Activated CD4-positive, alpha-beta T cell treated with anti-CD3 and anti-CD28 coated beads, Interleukin-2, amount 50 U/mL, for 48 hours (primary cell): ENCODE measurements at places on chromosomes 3 and 15.

DNA sequence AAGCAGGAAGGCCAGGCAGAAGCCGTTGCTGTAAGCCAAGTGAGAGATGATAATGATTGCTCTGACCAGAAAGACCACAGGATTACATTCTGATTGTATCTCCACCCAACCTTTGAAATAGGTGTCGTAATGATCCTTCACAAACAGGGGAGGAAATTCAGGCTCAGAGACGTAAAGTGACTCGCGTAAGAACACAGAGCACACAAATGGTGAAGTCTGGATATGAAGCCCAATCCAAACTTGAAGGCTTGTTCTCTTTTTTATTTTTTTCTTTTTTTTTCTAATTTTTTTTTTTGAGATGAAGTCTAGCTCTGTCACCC, 25.3 kb upstream of the PIAS1 start:
- no peak for DNase-seq

GRCh38 chr3:171774521-171774920, 35.8 kb downstream of the PLD1 start:
- DNase-seq: no peak

GRCh38 chr15:70535071-70535954, 228.0 kb downstream of the UACA start:
- peak; percentile 59 for DNase-seq

DNA sequence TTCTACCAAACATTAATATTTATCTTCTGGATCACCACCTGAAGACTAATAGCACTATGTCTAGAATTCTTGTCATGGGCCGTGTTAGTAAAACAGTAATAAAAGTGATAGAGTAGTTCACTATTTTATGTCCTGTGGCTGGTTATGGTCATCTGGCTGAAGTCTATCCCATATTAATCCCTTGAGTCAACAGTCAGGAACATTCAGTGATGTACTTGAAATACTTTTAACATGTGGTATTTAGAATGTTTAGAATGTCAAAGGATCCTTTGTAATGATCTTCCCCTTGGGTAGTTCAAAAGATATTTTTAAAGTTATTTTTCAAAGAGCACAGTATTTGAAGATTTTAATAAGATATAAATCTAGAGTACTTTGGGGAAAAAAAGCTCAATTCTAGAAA, 117.0 kb downstream of the MBNL1 start:
- DNase-seq: no peak

DNA sequence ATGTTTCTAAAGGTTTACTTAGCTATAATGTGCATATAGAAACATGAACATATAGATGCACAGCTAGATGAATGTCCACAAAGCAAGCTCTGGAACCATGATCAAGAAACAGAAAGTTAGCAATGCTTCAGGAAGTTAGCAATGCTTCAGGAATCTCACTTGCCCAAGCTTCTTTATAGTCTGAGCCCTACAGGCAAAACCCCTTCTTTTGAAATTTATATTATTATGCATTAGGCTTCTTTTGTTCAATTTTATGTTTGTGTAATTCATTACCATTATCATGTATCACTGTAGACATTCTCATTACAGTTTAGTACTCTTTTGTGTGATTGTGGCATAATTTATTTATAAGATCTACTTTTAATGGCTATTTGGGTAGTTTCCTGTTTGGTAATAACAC, 286.4 kb upstream of the BCHE start:
- DNase-seq: no peak

- no peak for DNase-seq
Measured at GRCh38 chr15:76945494-76946093, 14.0 kb downstream of the RCN2 start.

- DNase-seq: peak; percentile 16
Measured at GRCh38 chr15:79644091-79644490, 212.0 kb downstream of the MINAR1 start.

- DNase-seq: no peak
Measured at GRCh38 chr3:189833996-189834395, 202.8 kb downstream of the TP63 start.

DNA sequence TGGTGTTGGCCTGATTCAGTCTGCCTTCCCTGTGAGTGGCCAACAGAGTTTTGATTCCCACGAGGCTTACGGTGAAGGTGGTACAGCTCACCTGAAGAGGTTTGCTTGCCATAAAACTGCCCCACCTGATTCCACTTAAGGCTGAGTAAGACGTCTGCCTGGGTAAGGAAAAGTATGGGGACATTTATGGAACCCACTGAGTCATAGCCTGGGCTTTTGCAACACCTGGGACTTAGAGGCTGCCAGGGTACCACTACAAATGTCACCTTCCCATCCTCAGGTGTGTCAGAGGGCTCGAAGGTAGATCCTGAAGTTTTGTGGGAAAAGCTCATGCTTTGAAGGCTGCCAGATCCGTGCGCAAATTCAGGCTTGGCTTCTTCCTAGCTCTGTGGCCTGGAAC, 56.9 kb upstream of the SLCO2A1 start:
- DNase-seq: no peak

- DNase-seq: no peak
Measured at GRCh38 chr15:77181305-77182074, 110.6 kb upstream of the TSPAN3 start.

- DNase-seq: no peak
Measured at GRCh38 chr3:175980486-175981090, 1121.5 kb downstream of the NAALADL2 start.

- DNase-seq: no peak
Measured at GRCh38 chr3:40516201-40516600, 8.6 kb upstream of the ZNF621 start.

GRCh38 chr3:18010001-18010400, 267.6 kb upstream of the TBC1D5 start:
- DNase-seq: no peak

- DNase-seq: no peak
Measured at GRCh38 chr3:171358181-171358880, 101.9 kb downstream of the TNIK start.

DNA sequence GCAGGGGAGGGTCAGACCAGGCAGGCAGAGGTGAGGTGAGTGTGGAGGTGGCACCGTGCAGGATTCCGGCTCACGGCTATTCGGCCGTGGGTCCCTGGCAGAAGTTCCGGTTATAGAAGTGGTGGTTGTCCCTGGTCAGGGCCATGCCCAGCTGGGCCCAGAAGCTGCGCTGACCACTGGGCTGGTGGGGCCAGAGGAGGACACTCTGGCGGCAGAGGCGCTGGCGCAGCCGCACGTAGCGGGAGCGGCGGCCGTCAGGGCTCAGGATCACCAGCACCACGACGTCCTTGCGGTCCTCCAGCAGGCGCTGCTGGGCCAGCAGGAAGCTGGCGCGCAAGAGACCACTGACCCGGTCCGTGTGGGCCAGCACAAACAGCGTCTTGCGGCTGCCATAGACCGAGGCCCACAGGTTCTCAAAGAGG, 4.3 kb downstream of the TLR9 start:
- no peak for DNase-seq

DNA sequence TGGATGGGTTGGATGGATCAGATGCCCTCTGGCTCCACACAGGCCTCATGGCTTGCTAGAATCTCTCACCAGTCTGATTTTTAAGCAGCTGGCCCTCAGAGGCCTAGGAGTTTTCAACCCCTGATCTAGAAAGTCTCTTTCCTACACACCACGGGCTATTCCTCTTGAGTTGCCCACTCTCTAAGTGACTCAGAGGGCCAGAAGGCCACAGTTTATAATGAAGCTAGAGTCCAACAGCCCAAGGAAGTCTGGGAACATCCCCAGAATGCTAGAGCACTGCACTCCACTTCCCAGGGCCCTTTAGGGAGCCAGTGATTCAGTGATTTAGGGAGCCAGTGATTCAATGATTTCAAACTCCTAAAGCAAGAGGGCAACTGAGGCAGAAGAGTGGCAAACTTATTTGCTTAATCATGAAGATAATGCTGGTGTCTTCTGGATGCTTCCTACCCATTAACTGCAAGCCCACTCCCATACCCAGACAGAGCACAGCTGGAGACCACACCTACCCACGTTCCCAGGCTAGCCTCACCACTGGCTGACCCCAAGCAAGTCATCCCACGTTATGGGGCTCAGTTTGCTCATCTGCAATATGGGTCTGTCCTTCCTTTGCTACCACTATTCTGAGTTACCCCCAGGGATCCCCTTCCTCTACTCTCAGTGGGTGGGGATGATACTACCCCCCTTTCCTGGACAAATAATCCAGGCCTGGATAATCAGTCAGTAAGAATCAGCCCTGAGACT, 36.7 kb downstream of the ABTB1 start:
- no peak for DNase-seq

DNA sequence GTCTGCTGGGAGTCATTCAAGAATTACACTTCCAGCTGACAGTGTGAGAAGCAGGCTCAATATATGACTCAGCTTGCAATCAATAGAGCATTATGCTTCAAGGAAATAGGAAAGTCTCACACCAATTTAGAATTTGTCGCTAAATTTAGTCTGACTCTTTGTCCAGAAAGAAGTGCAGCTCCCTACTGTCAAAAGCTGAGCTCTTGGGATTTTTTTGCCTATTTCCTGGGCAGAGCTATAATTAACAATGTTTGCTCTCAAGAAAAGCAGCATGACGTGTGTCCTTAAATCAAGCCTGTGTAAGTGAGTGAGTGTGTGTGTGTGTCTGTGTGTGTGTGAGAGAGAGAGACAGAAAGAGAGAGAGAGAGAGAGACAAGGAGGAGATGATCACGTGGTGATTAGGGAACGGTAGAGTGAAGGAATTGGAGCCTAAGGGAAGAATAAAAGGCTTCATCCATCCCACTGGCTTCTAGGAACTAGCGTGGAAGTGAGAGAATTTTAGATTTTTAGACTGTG, 16.4 kb upstream of the SLC35G2 start:
- DNase-seq: no peak

DNA sequence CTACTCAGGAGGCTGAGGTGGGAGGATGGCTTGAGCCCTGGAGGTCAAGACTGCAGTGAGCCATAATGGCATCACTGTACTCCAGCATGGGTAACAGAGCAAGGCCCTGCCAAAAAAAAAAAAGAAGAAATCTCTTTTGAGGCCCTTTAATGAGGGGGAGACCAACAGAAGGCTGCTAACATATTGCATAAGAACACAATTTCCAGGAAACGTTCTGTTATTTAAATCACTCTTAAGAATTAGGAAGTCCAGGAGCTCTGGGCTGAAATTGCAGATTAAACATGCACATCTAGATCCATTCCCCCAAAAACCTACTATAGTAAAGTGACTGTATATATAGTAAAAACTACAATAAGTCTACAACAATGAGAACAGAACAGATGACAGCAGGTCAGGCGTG, 16.1 kb upstream of the BLM start:
- DNase-seq: no peak

DNA sequence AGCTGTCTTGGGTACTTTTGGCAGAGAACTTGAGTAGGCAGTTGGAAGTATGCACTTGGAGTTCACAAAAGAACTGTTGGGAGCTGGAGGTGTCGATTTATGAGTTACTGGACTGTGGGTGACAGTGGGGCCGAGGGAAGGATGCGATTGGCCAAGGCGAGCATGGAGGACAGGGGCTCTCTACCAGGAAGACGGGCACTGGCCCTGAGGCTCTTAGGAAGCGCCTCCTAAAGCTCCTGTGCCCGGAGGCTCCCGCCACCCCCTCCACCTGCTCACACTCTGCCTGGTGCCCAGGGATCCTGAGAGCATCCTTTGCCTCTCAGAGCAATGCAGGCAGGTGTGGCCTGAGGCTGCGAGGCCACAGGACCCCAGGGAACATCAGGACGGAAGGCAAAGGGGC, 69.0 kb downstream of the CRTC3 start:
- DNase-seq: no peak

GRCh38 chr3:67109651-67110204, 111.6 kb downstream of the KBTBD8 start:
- no peak for DNase-seq

DNA sequence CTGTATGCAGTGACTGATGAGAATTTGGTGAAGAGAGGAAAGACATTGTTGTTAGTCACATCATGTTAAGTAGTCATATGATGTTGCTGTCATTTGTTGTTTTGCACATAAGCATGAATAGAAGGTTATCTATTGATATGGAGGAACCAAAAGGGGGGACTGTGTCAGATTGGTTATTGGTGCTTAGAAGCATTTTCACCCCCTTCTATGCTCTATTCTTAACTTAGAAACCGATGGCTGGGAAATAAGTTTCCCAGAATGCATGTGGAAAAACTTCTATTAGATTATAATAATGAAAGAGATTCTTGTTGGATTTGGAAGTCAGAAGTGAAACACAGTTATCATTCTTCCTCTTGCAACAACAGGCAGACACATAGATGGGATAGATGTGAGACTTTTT, 33.2 kb upstream of the CADM2 start:
- DNase-seq: no peak

GRCh38 chr3:56918111-56918568, 116.4 kb upstream of the ARHGEF3 start:
- peak; percentile 64 for DNase-seq

DNA sequence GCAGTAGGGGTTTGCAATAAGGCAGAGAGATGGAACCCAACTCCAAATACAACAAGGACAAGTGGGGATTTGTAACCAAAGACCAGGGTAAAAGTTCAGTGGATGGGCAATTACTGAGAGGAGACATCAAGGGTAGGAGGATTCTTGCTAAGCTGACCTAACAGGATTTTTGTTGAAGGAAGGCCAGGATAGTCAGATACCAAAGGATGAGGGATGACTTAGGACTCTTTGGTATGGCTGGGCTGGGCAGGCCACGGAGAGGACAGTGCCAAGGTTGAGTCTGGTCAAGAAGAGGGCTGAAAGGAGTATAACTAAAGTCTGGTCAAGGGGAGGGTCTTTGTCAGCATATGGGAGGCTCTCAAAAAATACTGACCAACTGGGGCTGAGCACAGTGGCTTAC, 85.3 kb upstream of the UBE2E2 start:
- no peak for DNase-seq

GRCh38 chr3:54079730-54080325, 42.5 kb upstream of the CACNA2D3 start:
- no peak for DNase-seq

GRCh38 chr3:197298945-197299854, 788 bp upstream of the DLG1 start:
- DNase-seq: peak; percentile 35

- no peak for DNase-seq
Measured at GRCh38 chr15:44710236-44711095, 657 bp downstream of the PATL2 start.

- no peak for DNase-seq
Measured at GRCh38 chr3:136811701-136812100, 7.2 kb upstream of the SLC35G2 start.

DNA sequence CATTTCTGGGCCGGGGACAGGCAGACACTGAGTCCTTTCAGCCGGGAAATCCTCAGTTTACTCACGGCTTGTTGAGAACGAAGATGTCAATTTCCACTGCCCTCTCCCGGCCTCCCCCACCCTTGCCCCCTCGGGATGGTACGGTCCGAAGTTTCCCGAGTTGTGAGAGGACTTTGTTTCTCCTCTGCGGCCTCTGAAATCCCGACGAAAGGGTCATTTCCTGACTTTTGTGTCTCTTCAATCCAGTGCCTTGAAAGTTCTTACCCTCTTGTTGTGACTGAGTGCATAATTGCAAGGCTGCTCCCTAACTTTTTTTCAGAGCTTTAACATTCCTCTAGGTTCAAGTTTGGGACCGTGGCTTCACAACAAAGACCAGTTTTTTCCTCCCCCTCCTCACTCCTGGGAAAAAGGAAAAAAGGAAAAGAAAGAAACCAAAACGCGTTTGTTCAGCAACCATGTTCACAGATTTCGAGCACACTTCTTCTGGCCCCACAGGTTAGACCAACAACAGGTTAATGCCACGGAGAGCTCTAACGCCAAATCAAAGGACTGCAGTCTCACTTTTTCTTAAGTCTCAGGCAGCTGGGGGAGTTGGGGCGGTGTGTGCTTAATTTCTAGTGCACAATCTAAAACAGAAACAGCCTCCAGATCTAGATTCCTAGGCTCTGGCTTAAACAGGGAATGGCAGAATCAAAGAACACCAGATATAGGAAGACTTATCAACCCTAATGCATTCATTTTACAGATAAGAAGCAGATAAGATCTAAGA, 138.9 kb downstream of the TMCO5A start:
- no peak for DNase-seq
